Activated naive CD4-positive, alpha-beta T cell treated with anti-CD3 and anti-CD28 coated beads for 36 hours (primary cell): ENCODE measurements at places on chromosomes 5 and 9. TPM values are rescaled to one million over a fixed set of nuclear protein-coding genes. Genes with fewer than 3 reads are reported as not detected.

Gene FOCAD
- total RNA-seq, result 31.7 TPM

Gene TAL2
- total RNA-seq, result not detected

Gene WASHC1
- 24.1 TPM for total RNA-seq

Gene OTP
- total RNA-seq, result not detected

Gene THG1L
- 28.1 TPM for total RNA-seq

DNA sequence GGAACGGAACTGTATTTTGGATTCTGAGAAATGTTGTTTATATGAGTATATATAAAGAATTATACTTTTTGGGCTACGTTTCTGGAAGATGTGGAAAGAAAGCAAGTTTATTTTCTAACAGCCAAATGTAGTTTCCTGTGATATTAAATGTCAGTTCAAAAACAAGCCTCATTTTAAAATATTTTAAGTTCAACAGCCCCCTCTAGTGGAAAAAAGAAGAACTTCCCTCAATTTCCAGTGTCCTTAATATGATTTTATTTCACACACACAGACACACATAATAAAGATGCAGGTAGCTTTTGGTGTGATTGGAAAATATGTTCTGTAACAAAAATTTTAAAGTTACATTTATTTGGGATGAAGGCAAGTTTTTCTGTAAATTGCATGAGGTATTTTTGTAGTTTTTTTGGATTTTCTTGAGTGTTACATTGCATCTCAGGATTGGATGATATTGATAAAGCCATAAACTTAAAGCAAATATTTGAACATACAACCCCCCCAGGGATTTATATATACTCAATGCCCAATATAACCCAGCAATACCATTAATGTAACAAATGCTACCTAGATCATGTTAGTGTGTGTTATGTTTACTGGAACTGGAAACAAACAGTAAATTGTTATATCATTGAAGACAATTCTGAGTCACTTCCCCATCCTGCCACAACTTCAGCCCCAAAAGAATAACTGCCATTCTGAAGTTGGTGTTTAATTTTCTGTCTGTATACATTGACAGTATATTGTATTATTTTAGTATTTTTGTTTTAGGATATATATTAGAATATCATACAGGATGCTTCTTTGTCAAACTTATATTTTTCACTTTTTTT lies 54.0 kb downstream of the CCDC171 start:
- H3K36me3 ChIP-seq, result no peaks in the 10 kb centered on the region
- DNase-seq, result no peak
- H3K4me3 ChIP-seq, result no peak overlapping the region
- no peaks in the 10 kb centered on the region for H3K27me3 ChIP-seq
- no peaks in the 10 kb centered on the region for H3K4me1 ChIP-seq

- no peak overlapping the region for H3K4me3 ChIP-seq
- H3K27ac ChIP-seq, result no peak overlapping the region
- DNase-seq, result no peak
- no peaks in the 10 kb centered on the region for H3K4me1 ChIP-seq
- no peaks in the 10 kb centered on the region for H3K36me3 ChIP-seq
- peaks cover 3% of the 10 kb centered on the region for H3K27me3 ChIP-seq
These were observed 89.7 kb upstream of the NR4A3 start for GRCh38 chr9:99731950-99732349.

- H3K27me3 ChIP-seq, result no peaks in the 10 kb centered on the region
- H3K27ac ChIP-seq, result no peak overlapping the region
- no peak overlapping the region for H3K4me3 ChIP-seq
- H3K4me1 ChIP-seq, result no peaks in the 10 kb centered on the region
- DNase-seq, result no peak
- H3K36me3 ChIP-seq, result peaks cover 48% of the 10 kb centered on the region
These were observed 143.5 kb downstream of the CDK5RAP2 start for GRCh38 chr9:120436446-120436845.

- H3K27ac ChIP-seq, result no peak overlapping the region
- peaks cover 3% of the 10 kb centered on the region for H3K36me3 ChIP-seq
- DNase-seq, result no peak
- H3K27me3 ChIP-seq, result no peaks in the 10 kb centered on the region
These were observed 35.9 kb downstream of the STOM start for GRCh38 chr9:121333950-121334773.

- no peak for DNase-seq
- no peaks in the 10 kb centered on the region for H3K4me1 ChIP-seq
- H3K27ac ChIP-seq, result no peak overlapping the region
- H3K27me3 ChIP-seq, result peaks cover 26% of the 10 kb centered on the region
These were observed 4.8 kb downstream of the GFPT2 start for GRCh38 chr5:180348336-180348735.

GRCh38 chr9:18294229-18294628 lies 179.7 kb upstream of the ADAMTSL1 start:
- H3K27ac ChIP-seq, result no peak overlapping the region
- H3K27me3 ChIP-seq, result no peaks in the 10 kb centered on the region
- H3K4me1 ChIP-seq, result no peaks in the 10 kb centered on the region
- no peak overlapping the region for H3K4me3 ChIP-seq
- no peaks in the 10 kb centered on the region for H3K36me3 ChIP-seq

- H3K27me3 ChIP-seq, result peaks cover 16% of the 10 kb centered on the region
- H3K27ac ChIP-seq, result no peak overlapping the region
- no peak overlapping the region for H3K4me3 ChIP-seq
- DNase-seq, result no peak
These were observed 142.1 kb downstream of the PLK2 start for GRCh38 chr5:58317808-58318207.

DNA sequence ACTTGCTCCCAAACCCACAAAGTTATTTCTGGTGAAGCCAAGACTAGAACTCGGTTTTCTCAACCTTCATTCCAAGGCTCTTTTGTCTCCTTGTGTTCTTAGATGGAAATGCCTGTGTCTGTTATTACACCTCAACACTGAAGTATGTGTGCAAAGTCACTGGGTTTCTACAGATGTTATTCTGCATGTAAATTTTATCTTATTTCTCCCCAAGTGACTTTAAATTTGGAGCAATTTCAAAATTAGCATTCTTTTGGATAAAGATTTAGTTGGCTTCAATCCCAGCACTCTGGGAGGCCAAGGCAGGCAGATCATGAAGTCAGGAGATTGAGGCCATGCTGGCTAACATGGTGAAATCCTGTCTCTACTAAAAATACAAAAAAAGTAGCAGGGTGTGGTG lies 104.4 kb upstream of the GNA14 start:
- DNase-seq, result no peak
- peaks cover 26% of the 10 kb centered on the region for H3K4me1 ChIP-seq
- no peak overlapping the region for H3K4me3 ChIP-seq

- H3K4me3 ChIP-seq, result no peak overlapping the region
- no peaks in the 10 kb centered on the region for H3K27me3 ChIP-seq
- H3K4me1 ChIP-seq, result no peaks in the 10 kb centered on the region
- H3K36me3 ChIP-seq, result no peaks in the 10 kb centered on the region
- DNase-seq, result no peak
These were observed 22.1 kb upstream of the FCN1 start for GRCh38 chr9:134939836-134940235.
